ENCODE measurements at places on chromosomes 4 and X. TPM values are rescaled to one million over a fixed set of nuclear protein-coding genes. Genes with fewer than 3 reads are reported as not detected.

Gene GPR143
- not detected for total RNA-seq

- no peak for ATAC-seq
Measured at GRCh38 chr4:85028910-85029309, 62.4 kb upstream of the WDFY3 start.

Gene C4orf36
- not detected for total RNA-seq

GRCh38 chr4:89746377-89746776, 90.6 kb downstream of the SNCA start:
- ATAC-seq, result no peak

Gene BBS12
- total RNA-seq, result 2.2 TPM

DNA sequence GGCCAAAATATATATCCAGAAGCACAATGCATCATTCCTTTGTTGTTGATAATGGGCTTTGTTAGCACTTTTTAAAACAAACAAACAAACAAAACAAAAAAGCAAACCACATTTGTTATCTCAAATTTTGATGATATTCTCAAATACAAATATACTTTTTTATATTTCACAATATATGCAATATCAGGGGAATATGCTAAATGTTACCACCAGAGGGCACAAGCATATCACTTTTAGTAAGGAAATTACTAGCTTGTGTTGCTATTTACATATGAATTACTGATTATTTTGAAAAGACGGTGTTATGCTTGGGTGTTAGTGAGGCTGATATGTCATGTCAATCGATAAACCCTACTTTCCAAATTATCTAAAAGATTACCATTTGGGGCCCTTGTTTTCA, 29.1 kb downstream of the RIPPLY1 start:
- ATAC-seq, result no peak

- ATAC-seq, result no peak
Measured at GRCh38 chr4:13365195-13365594, 118.9 kb downstream of the RAB28 start.

DNA sequence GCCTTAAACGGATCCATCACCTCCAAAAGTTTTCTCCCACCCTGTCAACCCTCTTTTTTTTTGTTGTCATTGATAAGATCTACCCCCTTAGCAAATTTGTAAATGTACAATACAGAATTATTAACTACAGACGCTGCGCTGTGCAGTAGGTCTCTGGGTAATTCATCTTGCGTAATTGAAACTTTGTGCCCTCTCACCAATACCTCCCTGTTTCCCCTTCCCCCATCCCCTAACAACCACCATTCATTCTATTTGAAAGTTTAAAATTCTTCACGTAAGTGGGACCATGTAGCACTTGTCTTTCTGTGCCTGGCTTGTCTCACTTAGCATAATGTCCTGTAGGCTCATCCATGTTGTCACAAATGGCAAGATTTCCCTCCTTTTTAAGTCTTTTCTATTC, 45.8 kb upstream of the CLDN34 start:
- no peak for ATAC-seq

DNA sequence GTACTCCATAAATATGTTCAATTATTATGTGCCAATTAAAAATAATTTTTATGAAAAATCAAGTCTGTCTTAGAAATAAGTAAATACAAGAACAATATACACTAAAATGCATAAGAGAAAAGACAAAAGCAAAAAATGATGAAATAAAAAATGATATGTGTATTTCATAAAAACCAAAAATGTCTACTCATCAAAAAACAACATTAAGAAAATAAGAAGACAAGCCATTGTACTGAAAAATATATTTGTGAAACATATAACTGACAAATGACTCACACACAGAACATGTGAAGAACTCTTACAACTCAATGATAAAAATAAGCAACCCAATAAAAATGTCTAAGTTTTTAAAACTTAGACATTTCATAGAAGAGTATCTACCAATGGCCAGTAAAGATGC, 34.1 kb upstream of the ENOX2 start:
- no peak for ATAC-seq

GRCh38 chrX:18973527-18974192, 10.3 kb downstream of the PHKA2 start:
- ATAC-seq, result no peak

DNA sequence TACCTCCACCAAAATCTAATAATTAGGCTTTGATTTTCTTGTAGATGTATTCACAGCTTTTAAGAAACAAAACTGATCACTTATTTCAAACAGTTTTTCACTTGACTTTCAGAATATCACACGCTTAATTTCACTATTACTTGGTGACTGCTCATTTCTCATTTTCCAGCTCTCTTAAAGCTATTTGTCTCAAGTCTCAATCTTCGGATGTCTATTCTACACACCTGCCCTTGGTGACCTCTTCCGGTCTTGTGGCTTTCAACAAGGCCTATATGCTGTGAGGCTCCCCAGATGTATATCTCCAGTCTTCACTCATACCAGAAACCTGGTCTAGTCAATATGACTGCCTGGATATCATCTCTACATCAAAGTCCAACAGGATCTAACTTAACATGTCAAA, 34.9 kb upstream of the ANXA10 start:
- no peak for ATAC-seq

GRCh38 chr4:76780781-76781697, 116.9 kb downstream of the SOWAHB start:
- ATAC-seq, result no peak

Gene SLC2A9
- total RNA-seq, result 1.1 TPM

DNA sequence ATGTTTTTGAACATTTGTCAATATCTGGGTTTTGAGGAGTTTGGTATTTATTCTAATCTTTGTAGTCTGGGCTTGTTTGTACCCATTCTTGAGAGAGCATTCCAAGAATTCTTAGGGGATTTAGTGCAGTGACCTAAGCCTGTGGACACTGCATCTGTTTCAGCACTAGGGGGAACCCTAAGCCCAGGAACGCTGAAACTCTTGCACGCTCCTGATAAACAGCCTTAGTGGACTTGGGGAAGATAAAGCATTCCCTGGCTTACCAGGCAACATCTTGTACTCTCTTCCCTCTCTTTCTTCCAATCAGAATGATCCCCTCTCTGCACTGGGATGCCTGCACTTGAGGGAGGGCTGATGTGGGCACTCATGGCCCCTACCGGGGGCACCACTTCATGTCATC, 654.9 kb upstream of the HTR2C start:
- no peak for ATAC-seq

GRCh38 chr4:184653650-184654049, 4.1 kb downstream of the PRIMPOL start:
- ATAC-seq, result no peak

Gene NWD2
- not detected for total RNA-seq

DNA sequence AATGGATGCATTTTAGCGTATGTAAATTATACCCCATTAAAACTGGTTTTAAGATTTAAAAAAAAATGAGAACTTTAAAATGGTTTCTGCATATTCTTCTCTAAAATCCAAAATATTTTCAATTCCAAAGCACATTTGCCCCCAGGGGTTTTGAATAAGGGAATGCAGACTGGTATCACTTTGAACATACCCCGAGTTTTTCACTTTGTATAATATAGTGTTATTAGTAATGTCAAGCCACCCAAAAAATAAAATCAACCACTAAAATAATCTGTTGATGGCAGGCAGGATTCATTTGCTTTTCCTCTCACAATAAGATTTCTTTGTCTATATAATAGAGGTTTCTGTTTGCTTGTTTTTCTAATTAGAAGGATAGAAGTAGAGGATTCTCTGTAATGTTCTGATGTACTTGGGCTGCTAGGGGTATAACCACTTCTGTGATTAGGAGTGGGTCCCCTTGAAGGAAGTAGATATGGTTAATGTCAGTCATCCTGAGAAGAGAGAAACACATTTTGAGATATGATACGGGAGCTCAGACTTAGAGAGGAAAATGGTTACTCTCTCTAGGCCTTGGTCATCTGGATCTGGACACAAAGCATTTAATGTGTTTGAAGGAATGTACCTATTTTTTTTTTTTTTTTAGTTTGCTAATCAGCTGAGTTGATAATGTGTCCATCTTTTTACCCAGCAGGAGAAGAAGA, 9.3 kb upstream of the LIN54 start:
- peak; percentile 79 for ATAC-seq

- peak; percentile 70 for ATAC-seq
Measured at GRCh38 chrX:152989292-152989658, 4.6 kb downstream of the PNMA5 start.

- ATAC-seq, result peak; percentile 45
Measured at GRCh38 chr4:113733685-113734084, 27.9 kb downstream of the CAMK2D start.

DNA sequence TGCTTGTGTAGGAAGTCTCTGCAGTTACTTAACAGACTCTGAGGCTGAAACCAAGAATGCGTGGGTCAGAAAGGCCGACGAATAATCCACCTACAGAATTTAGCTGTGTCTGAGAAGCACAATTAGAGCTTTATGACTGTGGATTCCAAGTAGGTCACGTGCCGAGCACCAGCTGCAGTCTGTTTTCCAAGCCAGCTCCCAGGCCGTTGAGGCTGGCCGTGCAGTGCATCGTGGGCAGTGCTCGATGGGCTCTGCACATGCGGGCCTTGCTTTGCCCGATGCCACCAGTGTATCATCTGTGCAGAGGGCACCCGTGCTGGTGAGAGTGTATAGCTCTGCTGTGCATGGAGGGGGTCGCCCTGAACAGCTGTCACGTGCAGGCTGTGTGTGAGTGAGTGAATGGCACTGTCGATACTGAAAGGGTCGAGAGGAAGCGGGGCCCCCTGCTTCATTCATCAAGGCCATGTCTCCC, 67.5 kb upstream of the CLDN34 start:
- ATAC-seq, result peak; percentile 61

DNA sequence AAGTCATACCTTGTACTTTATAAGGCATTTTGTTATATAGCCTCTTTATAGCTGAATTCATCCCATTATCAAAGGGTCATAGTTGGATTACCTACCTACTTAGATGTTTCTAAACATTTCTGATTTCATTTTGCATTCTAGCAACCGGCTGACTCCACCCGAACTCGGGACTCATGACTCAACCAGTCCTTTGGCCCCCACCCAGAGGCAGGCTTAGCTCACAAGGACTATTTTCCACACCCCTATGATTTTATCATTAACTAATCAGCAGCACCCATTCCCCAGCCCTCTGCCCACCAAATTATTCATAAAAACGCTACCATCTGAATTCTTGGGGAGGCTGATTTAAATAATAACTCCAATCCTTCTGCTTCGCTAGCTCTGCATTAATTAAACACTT, 79.9 kb upstream of the EGFL6 start:
- ATAC-seq, result no peak

All from activated T-helper 17 cell treated with anti-CD3 and anti-CD28 coated beads, Interleukin-2, amount 50 U/mL, for 72 hours (primary cell).